C1 segment of cervical spinal cord (tissue), 14 donors: ENCODE measurements at places on chromosomes 4 and X.

DNA sequence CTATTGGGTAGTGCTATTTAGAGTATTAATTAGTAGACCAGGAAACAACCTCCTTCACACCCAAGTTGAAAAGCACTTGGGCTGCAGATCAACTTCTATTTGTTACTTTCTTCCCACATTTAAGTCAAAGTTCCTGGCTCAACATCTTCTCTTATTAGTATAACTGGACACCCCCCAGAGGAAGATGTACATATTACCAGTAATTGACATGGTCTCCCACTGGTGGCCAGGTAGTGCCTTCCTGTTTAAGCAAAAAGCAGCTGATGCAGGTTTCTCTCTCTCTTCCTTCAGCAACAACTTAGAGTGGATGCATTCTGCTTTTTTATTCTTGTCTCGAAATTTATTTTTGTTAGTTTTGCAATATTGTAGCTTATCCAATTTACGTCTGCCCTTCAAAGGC, 438.1 kb downstream of the GBA3 start:
- DNase-seq = no peak

- DNase-seq = no peak
Measured at GRCh38 chr4:75251547-75251946, 262.7 kb downstream of the RCHY1 start.

GRCh38 chrX:107298276-107298675, 91.9 kb downstream of the DNAAF6 start:
- no peak for DNase-seq

DNA sequence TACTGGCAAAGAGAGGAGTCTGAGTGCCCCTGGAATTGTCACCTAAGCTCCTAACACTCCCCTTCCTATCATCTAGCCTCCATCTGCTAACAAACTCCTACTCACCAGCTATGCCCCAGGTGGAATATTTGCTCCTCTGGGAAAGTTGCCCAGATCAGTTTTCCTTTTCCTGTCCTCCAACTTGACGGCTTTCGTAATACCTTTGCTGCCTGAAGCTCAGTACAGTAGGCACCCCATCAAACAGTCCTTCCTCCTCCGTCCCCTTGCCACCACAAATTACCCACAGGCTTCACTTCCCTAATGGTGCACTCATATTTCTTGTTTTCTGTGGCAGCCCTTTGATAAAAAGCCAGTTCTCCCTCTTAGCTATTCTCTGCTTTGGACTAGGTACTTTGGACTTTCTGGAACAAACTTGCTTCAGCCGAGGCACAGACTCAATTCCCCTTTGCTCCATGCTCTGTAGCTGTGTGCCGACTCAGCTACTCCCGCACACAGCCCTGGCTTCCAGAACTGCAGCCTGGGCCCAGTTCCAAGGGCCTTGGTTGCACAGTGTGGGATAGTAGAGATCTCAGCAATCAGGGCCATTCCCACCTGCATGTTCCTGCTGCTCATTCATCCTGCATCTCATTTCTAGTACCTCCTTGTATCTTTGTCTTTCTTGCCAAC, 605.1 kb downstream of the BCOR start:
- no peak for DNase-seq

DNA sequence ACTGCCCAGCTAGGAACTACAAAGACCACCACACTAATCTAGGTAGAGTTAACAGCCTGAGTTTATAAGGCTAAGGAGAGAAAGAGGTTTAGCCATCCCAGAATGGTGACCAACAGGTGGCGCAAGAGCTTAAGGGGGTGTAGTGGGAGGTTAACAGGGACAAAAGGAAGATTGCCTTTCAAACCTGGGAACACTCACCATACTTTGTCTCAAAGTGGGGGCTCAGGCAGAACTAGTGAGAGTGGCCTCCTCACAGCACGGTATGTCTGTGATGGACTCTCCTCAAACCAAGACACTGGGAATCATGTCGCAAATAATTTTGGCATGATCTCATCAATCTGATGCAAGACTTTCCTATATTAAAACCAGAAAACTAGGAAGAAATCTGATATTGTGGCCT, 23.4 kb downstream of the CCNI start:
- DNase-seq = no peak

DNA sequence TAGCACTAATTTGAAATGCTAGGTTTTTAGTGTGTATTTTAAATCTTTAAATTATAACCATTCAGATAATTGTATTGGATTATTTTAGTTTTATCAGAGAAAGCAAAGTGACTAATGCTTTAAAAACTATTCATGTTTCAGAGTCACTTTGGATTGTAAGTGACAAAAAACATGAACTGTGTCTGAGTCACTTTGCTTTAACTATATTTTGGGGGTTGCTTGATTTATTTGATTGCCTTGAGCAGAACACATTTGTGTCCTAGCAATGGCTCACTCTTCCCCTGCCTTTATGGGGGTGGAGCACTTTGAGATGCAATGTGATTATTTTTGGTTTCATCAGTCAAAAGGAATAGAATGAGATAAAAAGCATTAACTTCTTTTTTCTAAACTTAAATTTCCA, 188.4 kb upstream of the ARX start:
- DNase-seq = no peak

- no peak for DNase-seq
Measured at GRCh38 chrX:107559506-107559905, 68.8 kb upstream of the PRPS1 start.

- no peak for DNase-seq
Measured at GRCh38 chr4:1753697-1754311, 32.5 kb downstream of the TACC3 start.

GRCh38 chr4:142416121-142416520, 430.0 kb downstream of the INPP4B start:
- DNase-seq = no peak

DNA sequence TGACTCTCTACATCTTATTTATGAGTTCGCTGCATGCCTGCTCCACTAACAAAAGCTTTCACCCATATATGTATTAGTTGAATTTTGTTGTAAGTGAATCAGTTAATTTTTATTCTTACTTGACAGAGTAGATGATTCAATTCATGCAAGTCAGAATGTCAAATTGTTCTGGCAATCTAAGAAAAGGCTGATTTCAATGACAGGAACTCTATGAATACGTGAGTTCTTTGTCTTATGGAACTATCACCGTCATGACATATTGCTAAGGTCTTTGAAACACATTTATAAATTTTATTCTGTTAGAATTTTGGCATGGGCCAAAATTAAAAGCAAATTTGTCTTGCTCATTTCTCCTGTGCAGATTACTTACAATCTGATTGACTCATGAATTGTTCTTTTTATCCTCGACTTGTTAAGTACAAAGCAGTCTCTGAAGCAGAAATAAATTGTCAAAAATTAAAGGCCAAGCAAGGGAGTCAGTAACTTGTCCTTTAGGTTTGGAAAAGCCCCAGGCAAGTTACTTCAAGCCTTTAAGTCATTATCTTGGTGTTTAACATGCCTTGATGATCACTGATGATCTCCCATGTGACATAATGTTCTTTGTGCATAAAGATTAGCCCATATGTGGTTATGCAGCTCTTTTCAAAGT, 89.0 kb upstream of the GC start:
- DNase-seq = no peak

DNA sequence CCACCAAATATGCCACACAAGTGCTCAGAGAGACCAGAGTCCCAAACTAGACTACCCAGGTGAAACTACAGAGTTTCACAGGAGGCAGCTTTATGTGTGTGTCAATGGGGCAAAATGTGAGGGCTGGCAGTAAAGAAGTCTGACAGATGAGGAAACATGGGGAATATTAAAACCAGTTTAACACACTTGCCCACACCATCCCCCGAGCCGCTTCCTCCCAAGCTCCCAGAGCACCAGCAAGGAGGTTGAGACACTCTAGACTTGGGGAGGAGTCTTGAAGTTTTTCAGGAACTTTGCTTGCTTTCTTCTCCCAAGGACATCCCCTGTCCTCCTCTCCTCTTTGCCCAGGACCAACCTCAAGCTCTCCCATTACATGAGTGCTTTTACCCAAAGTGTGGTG, 94.7 kb upstream of the SPRY1 start:
- no peak for DNase-seq

GRCh38 chr4:184689681-184690080, 40.1 kb downstream of the PRIMPOL start:
- DNase-seq = no peak

DNA sequence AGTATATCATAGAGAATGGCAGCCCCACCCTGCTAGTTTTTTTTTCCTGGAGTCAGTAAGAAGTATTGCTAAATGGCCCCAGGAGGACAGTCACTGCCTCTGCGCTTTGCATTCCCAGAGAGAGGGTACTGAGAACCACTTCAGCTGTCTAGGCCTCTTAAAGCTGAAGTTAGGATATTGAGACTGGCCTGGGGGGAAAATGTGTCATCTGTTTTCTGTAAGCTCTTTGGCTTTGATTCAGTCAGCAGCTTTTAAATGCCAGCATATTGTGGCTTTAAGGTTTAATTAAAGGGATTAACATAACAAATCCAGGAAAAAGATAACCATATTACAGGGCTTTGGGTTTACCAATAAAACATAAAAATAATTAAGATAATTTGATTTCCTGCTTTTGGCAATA, 852.0 kb downstream of the PCDH18 start:
- DNase-seq = no peak

GRCh38 chr4:99564921-99565320, 1.1 kb upstream of the TRMT10A start:
- no peak for DNase-seq

DNA sequence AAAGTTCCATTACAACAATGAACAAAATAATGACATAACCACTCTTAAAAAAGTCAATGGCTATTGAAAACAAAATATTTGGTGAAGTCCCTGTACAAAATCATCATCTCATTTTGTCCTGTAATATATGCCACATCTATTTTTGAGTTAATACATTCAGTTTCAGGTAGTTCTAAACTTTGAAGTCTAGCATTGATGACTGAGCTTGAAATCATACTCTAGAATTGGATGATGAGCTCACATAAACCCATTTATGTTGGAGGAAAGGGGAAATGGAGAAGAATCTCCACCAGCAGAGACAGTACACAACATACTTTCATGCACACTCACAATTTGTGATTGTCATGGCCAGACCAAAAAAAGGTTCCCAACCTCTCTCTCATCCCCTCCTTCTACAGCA, 371.1 kb upstream of the NR3C2 start:
- no peak for DNase-seq

DNA sequence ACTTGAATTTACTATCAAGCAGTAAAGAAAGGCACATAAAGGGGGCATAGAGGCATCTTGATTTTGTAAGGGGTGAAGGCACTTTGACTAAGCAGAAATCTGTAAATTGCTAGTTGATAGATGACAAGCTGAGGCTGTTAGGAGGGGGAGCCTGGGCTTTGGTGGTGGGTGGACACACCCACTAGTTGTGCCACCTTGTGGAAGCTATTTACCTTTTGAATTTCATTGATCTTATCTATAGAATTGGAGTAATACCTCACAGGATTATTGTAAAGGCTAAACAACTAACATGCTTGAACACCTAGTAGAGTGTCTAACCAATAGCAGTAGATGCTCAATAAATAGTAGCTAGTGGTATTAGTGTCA, 142.8 kb upstream of the KCNIP4 start:
- DNase-seq = no peak

- no peak for DNase-seq
Measured at GRCh38 chrX:67503453-67503852, 40.4 kb upstream of the AR start.

DNA sequence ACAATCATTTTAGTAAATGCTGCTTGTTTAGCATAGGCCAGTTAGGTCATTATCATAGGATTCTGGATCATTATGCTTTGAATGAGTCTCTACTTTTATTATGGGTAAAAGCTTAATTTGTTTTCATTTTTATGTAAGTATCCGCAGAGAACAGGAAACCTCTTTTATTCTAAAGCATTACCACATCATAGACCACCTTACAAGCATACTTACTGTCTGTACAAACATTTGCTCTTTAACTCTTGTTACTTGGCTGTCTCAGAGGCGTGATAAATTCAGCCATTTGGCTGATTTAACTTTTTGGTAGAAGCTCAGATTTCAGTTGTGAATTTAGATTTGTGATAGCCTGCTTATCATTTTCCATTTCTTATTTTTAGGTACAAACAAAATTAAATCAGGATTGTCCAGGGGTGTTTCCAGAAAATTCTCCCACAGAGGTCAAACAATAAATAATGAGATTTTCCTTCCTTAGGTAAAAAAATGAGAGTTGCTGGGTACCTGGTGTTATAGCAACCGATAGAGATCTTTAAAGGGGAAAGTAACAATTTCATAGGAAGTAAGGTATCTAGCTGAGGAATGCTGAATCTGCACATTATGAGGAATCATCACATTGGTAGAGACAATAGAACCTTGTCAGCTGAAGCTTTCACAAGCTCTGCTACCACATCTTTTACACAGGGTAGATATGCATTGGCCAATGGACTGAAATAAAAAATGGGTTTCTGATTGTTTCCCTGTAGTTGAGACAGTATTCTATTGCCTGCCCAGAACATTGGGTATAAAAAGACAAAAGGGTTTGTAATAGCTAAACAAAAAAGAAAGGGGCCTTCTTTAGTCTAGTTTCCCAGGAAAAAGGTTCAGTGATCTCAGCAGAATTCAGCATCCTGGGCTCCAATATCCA, 62.5 kb downstream of the NDNF start:
- DNase-seq = no peak

GRCh38 chrX:79288733-79289132, 78.4 kb downstream of the ITM2A start:
- DNase-seq = no peak

DNA sequence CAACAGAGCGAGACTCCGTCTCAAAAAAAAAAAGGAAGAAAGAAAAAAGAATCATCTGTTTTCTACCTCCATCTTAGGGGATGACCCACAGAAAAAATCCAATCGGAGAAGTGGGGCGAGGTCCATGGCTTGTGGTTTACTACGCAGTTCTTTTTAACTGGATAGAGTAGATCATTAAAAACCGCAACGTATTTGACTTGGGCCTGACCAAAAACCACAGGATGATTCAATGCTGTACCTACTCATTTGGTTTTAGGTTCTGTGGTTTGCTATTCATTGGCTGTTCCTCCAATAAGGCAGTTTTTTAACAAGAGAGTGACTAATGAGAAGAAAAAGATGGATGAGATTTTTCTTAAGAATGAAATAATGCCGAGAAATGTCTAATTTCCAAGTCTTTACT, 83.7 kb downstream of the FREM3 start:
- no peak for DNase-seq

DNA sequence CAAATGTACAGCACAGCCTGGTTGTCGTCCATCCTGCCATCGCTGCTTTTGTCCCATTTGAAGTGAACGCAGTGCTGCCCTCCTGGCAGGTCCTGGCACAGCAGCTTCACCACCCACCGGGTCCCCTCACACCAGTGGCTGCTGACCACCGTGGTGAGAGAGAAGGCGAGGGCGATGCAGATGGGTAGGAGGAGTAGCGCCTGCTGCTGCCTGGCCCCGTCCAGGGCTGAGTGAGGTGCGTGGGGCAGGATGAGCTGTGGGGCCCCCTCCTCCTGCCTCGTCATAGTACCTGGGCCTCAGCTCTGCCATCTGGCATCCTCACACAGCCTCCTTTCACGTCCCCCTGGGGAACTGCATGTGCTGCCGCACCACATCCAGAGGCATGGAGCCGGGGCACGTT, 1.8 kb downstream of the DCAF8L2 start:
- no peak for DNase-seq
